Natural killer cell treated with Interleukin-12 subunit alpha and Interleukin-12 subunit beta and Interleukin-15 and Interleukin-18, amount 100 ng/mL, for 72 hours (primary cell): ENCODE measurements at places on chromosomes 5 and 9. TPM values are rescaled to one million over a fixed set of nuclear protein-coding genes. Genes with fewer than 3 reads are reported as not detected.

- DNase-seq, result no peak
These were observed 38.6 kb downstream of the HTR4 start for GRCh38 chr5:148615644-148616275.

BARX1 gene
- total RNA-seq, result 0.29 TPM

GRCh38 chr9:89880161-89880560, 275.3 kb downstream of the GADD45G start:
- no peak for DNase-seq

- no peak for DNase-seq
These were observed 43.6 kb upstream of the SMIM32 start for GRCh38 chr5:136236479-136237083.

DNA sequence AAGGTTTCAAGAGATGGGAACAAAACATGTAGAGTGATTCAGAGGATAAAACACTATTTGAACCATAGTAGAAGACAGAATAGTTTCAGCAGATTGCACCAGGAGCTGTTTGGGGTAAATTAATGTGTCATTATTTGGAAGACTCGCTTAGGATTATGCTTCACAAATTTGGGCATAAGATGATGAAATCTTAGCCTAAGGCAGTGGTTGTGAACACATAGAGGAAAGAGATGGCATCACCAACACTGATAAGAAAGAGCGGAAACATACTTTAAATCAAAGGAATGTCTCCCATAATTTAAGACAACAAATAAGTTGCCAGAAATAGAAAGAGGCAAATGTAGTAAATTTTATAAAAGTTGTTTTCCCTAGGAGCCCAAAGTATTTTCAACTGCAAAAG, 66.1 kb upstream of the TBCA start:
- no peak for DNase-seq

DNA sequence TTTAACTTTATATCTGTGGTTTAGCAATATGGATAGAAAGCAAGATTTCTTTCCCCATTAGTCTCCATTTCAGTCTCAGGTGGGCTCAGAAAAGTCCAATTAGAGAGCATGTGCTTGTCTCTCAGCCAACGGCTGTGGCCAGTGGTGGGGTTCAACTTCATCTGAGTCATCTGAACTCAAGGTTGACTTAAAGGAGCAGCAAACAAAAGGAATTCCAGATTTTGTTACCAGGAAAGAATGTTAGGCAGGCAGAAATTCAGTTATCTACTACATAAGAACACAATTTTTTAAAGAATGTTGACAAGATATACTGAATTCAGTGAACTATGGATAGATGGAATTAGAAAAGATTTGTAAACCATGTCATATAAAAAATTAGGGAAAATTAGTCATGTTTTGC, 784.1 kb downstream of the MAT2B start:
- no peak for DNase-seq

GLRA1 gene
- total RNA-seq, result not detected

FGFR4 gene
- total RNA-seq, result 2.0 TPM

- DNase-seq, result no peak
These were observed 395.0 kb upstream of the SMARCA2 start for GRCh38 chr9:1619915-1620710.

DNA sequence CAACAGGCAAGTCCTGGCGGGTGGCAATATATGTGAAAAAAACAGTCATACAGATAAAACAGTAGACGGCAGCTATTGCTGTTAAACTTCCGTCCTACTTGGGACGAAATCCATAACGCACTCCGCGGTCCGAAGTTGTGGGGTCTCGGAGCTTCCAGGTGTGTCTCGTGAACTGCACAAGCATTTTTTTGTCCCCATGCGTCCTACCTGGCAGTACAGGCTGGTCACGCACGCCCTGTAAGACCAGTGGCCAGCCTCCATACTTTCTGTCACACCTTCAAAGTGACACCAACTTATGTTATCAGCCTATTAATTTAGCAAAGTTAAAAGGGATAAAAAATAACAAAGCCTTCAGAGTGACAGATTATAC, 51.3 kb downstream of the TGFBI start:
- no peak for DNase-seq

LAMC3 gene
- not detected for total RNA-seq

RORB gene
- 2.2 TPM for total RNA-seq

PSAT1 gene
- total RNA-seq, result 44.9 TPM

DNA sequence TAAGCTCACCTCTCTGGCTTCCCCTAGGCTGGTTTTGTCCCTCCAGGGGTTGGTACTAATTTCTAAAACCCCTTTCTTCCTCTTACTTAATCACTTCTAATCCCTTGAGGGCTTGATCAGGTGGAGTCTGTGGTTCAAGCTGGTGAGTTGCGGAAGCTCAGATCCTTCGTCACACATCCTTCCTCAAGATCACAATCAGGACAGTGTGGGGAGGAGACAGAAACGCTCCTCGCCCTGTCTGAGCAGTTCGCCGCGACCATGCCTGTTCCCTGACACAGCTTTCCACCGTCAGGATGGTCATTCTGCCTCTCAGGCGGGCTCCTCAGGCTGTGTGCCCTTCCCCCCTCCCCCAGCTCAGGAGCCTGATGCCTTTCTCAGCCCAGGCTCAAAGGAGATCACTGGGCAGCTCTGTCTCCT, 24.3 kb downstream of the CPLX2 start:
- DNase-seq, result peak; percentile 58

GRCh38 chr5:179612577-179613459, 10.7 kb downstream of the HNRNPH1 start:
- no peak for DNase-seq

- no peak for DNase-seq
These were observed 83.1 kb downstream of the VCAN start for GRCh38 chr5:83554686-83555085.

- no peak for DNase-seq
These were observed 12.9 kb upstream of the MEF2C start for GRCh38 chr5:88895681-88896501.

F2RL2 gene
- not detected for total RNA-seq

DNA sequence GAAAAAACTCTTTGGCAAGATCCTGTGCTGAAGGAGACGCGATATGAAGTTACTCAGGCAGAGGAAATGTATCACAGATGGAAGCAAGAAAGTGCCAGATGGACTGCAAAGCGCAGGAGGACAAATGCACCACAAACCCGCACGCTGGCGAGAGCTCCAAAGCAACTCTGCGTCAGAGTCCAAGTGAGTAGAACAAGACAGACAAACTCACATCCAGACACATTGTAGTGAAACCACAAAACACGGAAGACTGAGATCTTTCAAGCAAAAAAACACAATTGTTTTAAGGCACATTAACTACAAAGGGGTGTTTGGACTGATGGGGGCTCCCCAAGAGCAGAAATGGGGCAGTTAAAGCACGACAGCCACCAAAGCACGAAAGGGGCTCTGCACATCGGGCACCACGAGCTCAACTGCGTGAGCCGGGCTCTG, 39.2 kb upstream of the NKD2 start:
- DNase-seq, result no peak

DNA sequence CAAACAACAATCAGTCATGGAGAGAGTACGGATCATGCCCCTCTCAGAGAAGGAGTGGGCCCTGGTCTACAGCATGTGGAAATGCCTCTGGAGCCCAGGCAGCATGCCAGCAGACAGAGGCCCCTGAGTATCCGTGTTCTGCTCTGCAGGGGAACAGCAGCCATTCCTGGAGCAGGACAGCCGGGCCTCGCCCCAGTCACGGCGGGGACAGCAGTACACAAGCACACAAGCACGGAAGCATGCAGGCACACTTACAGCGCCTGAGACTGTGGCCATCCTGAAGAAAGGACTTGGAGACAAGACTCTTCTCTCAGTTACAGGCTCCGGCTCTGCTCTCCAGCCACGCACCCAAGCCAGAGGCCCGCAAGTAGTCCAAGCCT, 102.6 kb upstream of the ALDH1B1 start:
- no peak for DNase-seq

DNA sequence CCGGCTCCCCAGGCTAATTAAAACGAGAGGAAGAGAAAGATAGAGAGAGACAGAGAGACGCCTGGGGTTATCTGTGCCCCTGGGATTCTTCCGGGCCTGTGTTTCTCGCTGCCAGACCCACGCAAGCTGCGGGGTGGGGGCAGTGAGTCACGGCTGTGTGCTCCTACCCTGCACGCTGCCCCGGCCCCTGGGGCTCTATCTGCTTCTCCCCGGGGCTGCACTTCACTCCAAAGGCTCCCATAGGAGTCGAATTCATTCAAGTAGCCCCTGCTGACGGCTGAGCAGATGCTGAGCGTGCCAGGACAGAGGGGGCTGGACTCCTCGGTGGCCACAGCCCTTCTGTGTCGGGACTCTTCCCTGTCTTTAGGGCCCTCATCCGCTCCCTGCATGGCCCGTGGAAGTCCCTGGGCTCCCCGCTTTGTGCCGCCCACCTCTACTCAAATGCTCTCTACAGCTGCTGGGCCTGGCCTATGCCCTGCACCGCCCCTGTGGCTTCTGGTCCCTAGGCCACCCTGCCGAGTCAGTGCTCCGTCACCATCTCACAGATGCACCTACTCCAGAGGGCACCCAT, 22.8 kb downstream of the SARDH start:
- no peak for DNase-seq

- DNase-seq, result no peak
These were observed 160.2 kb upstream of the CDH6 start for GRCh38 chr5:31033295-31033694.

DHFR gene
- total RNA-seq, result 29.2 TPM

GRCh38 chr5:73902327-73903051, 276.5 kb downstream of the ARHGEF28 start:
- no peak for DNase-seq

DNA sequence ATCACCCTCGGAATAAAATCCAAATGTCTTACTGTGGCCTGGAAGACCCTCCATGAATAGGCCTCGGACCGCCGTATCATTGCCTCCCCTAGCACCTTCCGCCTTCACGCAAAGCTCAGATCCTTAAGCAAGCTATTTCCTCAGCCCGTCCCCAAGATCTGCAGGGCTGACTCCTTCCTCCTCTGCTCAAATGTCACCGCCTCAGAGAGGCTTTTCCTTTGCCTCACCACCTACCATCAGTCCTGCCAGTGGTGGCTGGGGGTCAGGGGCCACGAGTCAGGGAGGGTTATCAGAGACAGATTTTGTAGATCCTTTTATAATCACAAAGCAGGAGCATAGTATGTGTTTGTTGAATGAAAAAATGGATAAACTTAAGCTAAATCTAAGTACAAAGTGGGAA, 74.4 kb upstream of the KIF2A start:
- no peak for DNase-seq

GRCh38 chr9:119873877-119874276, 504.6 kb upstream of the BRINP1 start:
- DNase-seq, result no peak

DNA sequence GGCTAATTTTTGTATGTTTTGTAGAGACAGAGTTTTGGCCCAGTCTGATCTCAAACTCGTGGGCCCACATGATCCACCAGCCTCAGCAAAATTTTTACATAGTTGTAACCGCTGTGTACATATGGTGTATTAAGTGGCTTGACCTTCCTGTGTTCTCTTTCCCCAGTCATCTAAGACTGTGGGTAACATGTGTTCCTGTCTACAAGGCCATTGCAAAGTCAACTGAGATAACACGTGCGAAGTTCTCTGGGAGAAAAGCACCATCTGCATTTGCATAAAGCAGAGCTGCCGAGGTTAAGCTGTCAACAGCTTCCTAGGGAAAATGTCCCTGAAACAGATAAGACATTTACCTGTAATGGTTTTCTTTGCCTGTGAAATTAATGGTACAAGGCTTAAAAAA, 273.7 kb downstream of the FANCC start:
- DNase-seq, result no peak

GRCh38 chr5:132184588-132184987, 43.1 kb downstream of the P4HA2 start:
- DNase-seq, result no peak

- no peak for DNase-seq
These were observed 266.2 kb downstream of the SPATA31D1 start for GRCh38 chr9:82254646-82255367.

CDKN2B-AS1 gene
- 2.4 TPM for total RNA-seq

DNA sequence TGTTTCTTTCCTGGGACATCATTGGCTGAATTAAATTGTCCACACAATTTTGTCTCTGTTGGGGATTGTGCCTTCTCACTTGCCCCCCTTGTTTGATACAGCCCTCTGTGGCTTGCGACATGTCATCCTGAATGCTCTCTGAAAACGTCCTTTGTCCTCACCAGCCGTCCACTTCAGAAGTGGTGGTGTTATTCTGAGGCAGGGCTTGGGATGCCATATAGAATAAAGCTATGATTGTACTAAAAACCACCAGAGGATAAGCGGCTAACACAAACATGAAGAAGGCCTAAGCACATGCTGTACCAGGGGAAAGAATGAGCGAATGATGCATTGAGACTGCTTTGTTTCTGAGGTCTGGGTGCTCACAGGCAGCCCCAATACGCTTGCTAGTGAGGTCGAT, 3.5 kb upstream of the SNX30 start:
- DNase-seq, result no peak

- DNase-seq, result no peak
These were observed 320.1 kb downstream of the TRPM3 start for GRCh38 chr9:70801181-70801829.

GRCh38 chr9:122402403-122402871, 31.6 kb downstream of the PTGS1 start:
- DNase-seq, result no peak

DNA sequence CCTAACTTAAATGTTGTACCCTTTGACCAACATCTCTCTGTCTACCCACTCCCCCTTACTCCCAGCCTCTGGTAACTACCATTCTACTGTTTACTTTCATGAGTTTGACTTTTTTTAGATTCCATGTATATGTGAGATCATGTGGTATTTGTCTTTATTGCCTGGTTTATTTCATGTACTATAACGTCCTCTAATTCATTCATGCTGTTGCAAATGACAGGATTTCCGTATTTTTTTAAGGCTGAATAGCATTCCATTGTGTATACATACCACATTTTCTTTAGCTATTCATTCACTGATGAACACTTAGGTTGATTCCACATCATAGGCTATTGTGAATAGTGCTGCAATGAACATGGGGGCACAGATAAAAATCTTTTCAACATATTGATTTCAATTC, 11.8 kb upstream of the NDUFB6 start:
- no peak for DNase-seq

EXOSC3 gene
- total RNA-seq, result 112 TPM

- DNase-seq, result no peak
These were observed 6.7 kb downstream of the BRD3 start for GRCh38 chr9:134061019-134061687.

DNA sequence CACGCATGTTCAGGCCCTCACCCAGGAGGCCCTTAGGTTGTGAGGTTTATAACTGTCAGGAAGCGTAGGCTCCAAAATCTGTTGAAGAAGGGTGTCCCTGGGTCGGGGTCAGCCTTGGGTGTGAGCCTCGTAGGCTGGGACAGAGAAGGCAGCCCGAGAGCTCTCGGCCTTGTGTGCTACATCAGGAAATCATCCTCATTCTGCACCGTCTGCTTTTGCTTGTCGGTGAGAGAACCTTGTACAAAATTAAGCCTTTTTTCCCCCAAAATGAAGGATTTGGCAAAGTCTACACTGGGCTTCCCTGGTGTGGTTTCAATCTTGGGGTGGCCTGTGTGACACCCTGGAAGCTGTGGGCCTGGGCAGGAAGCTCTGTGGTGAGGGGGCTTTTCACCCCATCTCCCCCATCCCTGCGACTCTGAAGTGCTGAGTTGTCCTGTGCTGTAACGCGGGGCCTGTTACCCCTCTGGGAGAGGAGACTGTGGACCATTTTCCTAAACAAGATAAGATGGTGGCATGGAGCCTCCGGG, 55.3 kb downstream of the AHRR start:
- DNase-seq, result peak; percentile 39
